ENCODE measurements at places on chromosomes 7 and 10. TPM values are rescaled to one million over a fixed set of nuclear protein-coding genes. Genes with fewer than 3 reads are reported as not detected.

The MSMB gene
- not detected for total RNA-seq

The GDF10 gene
- not detected for total RNA-seq

The GDF2 gene
- total RNA-seq, result not detected

The SEMA3E gene
- 1.5 TPM for total RNA-seq

The ADARB2 gene
- total RNA-seq, result not detected

The CFTR gene
- total RNA-seq, result not detected

The TES gene
- total RNA-seq, result 57.0 TPM

The TAS2R5 gene
- 0.59 TPM for total RNA-seq

The TRIM74 gene
- total RNA-seq, result not detected

The CBLL1 gene
- 33.1 TPM for total RNA-seq

The LRIT1 gene
- not detected for total RNA-seq

The AMZ1 gene
- under 0.01 TPM for total RNA-seq

The NPC1L1 gene
- total RNA-seq, result not detected

The NUTM2E gene
- not detected for total RNA-seq

The ETV1 gene
- total RNA-seq, result 20.2 TPM

The CYP3A7 gene
- total RNA-seq, result not detected

The TMEM243 gene
- 33.8 TPM for total RNA-seq

The VSIR gene
- total RNA-seq, result 15.2 TPM

The FRMPD2 gene
- not detected for total RNA-seq

The ELMO1 gene
- 1.4 TPM for total RNA-seq

The TSC22D4 gene
- 45.0 TPM for total RNA-seq

The PON1 gene
- not detected for total RNA-seq

The SPDYE9 gene
- not detected for total RNA-seq

The SPDYE2B gene
- total RNA-seq, result not detected

The INSYN2A gene
- 1.1 TPM for total RNA-seq

The ITPRID1 gene
- not detected for total RNA-seq

Measured in subcutaneous preadipocyte (primary cell).